ENCODE measurements at places on chromosomes 6 and 20.

GRCh38 chr6:3294921-3295871, 36.4 kb downstream of the PSMG4 start:
- DNase-seq, result peak; percentile 99

DNA sequence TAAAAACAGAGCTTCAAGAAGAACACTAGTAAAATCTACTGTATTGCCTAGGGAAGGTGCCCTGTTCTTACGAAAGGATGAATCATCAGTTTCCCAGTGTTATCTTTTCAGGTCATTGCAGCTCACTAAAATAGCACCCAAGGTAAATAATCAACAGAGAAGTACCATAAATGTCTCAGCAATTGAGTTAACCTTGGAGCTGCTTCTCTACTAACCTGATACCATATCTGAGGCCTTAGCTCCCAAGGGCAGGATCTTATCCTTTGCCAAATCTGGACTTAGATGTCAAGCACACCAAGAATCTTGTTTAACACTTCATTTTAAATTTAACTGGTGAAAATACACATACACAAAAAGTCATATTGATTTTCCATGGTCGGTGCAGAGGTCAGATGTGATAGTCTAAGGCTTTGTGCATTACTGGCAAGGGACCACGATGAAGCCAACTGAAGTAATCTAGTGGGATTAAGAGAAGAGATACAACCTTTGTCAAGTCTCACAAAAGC, 81.5 kb downstream of the EDN1 start:
- no peak for DNase-seq

GRCh38 chr20:32365564-32365963, 7.4 kb downstream of the ASXL1 start:
- no peak for DNase-seq

GRCh38 chr6:12798326-12798725, 81.8 kb downstream of the PHACTR1 start:
- DNase-seq, result no peak

DNA sequence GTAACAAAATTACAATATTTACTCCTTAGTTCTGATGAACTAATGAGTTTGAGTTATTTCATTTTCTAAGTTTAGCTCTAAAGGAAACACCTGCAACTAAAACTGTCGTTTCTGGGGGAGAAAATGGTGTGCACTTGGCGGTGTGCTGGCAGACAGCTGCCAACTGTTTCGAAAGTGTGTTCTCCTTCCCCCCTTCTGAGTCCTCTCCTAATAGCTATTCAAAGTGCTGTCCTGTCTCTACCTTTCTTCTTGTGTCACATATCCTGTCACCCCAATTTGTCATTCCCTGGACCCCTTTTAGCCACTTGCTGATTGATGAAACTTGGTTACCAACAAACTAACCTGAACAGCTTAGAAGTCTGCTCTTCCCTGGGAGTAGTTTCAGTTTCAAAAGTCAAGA, 4.9 kb upstream of the UBE2J1 start:
- DNase-seq, result no peak

GRCh38 chr6:149007846-149008245, 261.0 kb downstream of the UST start:
- no peak for DNase-seq

DNA sequence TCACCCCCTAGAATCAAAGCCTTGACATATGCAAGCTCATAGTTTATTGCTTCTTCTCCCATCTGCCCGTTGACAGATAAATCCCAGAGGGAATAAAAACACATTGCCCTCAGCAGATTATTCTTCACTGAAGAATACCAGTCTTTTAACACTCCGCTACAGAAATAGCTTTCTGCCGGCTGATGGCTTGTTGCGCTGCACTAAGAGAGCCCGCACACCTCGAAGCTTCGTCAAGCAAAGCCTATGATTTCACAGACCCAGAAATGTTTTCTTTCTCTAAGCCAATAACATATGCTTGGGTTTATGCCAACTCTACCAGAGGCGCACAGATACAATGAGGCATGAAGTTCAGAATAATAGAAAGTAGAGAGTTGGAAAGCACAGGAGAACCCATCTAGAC, 208.9 kb upstream of the FOXQ1 start:
- peak; percentile 38 for DNase-seq

DNA sequence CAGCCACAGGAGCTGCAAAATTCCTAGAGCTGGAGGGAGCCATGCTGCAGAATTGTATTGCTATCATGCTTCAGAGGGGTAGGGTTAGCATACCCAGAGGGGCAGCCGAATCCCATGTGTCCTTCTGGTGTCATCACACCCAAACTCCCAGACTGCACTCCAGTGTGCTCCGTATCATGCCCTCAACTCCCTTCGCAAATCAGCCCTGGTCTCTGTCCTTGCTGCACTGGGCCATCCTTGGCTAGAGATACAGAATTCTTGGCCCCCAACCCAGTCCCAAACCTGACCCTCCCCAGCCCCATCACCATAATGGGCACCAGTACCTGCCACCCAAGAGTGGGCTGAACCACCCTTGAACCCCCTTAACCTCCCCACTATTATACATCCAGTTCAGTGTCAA, 138.3 kb downstream of the ANKRD60 start:
- no peak for DNase-seq

- peak; percentile 35 for DNase-seq
Measured at GRCh38 chr6:117951783-117952182, 44.7 kb downstream of the SLC35F1 start.

GRCh38 chr6:129490521-129491255, 219.3 kb downstream of the ARHGAP18 start:
- no peak for DNase-seq

- no peak for DNase-seq
Measured at GRCh38 chr6:74250161-74250818, 554.3 kb downstream of the CD109 start.

DNA sequence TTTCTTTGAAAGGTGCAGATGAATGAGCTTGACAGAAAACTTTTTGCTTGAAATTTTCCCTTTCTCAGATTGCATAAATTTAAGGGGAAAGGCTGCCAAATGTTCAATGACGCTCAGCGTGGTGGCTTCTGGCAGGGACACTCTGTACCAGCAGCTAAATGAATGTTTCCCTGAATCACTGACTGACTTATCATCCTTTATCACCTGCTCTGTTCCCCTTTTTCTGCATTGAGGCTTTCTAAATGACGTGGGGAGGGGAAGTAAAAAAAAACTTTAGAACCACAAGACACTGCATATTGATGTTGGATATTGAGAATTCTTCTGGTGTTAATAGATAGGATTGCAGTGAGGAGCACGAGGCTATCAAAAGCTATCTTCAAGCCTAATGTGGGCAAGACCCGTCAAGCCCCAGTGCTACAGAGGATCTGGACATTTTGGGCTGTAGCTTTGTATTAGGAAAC, 46.9 kb upstream of the ENPP5 start:
- DNase-seq, result no peak

GRCh38 chr6:64046746-64047208, 411.2 kb downstream of the PHF3 start:
- no peak for DNase-seq

DNA sequence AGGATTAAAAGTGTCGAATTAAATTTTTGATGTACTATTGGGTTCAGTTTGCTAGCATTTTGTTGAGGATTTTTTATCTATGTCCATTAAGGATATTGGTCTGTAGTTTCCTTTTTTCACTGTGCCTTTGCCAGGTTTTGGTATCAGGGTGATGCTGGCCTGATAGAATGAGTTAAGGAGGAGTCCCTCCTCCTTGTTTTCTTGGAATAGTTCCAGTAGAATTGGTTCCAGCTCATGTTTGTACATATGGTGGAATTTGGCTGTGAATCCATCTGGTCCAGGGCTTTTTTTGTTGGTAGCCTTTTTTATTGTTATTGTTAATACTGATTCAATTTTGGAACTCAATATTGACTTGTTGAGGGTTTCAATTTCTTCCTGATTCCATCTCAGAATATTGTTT, 141.8 kb downstream of the SIM1 start:
- no peak for DNase-seq

DNA sequence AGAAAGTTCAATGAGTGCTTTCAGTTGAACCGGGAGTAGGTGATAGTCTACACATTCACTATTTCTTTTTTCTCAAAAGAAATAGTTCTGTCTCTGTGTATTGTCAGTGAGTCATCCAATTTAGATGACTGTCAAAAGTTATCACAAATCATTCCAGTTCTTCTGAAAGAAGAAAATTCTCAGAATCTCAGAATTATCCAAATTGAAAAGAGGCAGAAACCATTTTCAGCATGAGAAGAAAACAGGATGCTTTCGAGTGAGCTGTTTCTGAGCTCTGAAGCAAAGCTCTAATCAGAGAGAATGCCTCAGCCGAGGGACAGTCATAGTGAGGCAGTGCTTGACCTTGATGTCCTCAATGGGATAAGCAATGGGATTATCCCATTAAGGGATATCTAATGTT, 97.9 kb downstream of the HUS1B start:
- DNase-seq, result no peak

- no peak for DNase-seq
Measured at GRCh38 chr6:122285292-122285913, 114.0 kb upstream of the HSF2 start.

DNA sequence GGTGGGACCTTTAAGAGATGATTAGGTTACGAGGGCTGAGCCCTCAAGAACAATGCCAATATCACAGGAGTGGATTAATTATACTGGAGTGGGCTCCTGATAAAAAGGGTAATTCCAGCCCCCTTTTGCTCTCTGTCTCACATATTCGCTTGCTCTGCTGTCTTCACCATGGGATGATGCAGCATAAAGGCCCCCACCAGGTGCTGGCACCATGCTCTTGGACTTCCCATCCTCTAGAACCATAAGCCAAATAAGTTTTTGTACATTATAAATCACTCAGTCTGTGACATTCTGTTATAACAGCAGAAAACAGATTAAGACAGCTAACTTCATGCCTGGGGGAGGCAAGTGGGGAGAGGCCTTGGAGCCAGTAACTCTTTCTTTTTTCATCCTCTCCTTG, 9.8 kb upstream of the SNRPB start:
- no peak for DNase-seq

DNA sequence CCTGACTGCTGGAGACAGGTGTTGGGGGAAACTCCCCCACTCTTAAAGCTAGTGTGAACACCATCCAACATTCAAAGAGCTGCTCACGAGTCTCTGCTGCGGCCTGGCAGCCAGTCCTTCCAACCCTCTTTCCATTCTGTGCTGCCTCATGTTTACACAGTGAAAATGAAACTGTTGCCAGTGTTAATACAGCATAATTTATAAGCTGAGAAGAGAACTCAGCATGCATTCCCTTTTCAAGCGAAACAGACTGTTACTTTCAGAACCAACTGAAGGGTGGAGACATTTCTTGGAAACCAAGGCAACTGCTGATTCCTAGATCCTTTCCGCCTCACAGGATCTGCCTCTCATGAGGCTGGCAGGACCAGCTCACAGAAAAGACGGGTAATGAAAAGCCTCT, 533.8 kb upstream of the ID4 start:
- no peak for DNase-seq

DNA sequence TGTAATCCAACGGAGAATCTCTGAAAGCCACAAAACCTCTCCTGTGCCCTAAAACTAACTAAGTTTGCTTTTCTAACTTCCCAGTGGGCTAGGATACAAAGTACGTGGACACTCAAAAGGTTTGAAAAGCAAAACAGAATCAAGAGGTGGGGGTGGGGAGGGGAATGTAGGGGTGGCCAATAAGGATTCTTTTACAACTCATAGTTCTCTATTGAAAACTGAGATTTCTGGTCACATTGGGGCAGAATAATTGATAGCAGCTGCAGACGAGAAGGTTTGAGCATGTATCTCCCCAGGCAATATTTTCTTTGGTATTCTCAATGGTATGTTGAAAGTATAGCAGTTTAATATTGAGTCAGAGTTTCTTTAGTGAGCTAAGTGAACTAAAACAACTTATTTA, 376.7 kb upstream of the CITED2 start:
- DNase-seq, result no peak

DNA sequence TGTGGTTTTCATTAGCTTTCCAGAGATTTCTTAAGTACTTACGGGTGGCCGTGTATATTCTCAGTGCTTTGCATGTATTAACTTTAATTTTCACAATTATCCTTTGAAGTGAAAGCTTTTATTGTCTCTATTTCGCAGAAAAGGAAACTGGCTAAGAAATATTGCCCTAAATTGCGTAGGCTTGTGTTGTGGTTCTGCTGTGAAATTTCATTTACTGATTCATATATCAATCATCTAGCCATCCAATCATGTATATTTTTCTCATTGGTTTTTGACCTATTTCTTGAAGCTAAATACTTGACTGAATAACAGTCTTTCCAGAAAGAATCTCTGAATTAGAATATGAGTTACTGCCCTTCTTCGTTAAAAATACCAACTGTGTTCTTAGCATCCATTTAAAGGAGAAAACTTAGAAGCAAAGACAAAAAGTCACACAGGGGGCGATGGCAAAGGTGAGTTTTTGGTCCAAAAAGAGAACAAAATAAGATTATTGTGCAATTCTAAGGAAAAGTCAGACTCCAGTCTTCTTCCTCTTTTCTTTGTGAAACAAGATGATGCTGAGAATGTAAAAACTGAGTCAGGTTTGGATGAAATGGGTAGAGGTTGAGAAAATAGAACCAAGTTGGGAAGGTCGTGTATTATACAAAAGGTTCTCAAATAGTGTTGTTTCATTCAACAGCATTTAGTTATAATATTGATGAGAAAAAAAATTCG, 1.4 kb downstream of the CYB5R4 start:
- DNase-seq, result no peak

DNA sequence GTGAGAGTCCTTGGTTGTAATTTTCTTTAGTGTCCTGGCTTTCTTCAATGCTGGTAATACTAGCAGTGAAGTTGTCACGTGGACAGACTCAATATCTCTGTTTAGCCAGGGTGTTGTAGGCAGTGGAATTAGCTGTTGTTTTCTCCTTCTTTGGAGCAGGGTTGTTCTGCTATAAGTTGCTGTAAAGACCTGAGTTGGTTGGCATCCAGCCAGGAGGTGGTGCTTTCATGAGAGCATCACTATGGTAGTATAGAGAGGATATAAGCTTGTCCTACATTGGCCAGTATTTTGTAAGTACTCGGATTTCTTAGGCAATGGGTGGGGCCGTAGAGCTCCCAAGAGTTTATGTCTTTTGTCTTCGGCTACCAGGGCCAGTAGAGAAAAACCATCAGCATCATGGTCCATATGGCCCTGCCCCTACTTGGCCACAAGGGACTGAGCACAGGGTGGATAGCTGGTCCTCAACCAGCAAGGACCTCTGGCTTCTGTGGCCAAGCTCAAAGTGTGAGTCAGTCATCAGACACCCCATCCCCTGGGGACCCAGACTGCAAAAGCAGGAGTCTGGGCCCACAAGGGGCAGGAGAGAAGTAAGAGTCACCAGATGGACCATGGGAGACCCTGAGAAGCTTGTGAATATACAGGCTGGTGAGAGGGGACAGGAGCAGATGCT, 127.9 kb upstream of the NXT1 start:
- no peak for DNase-seq

GRCh38 chr6:3319610-3320200, 61.0 kb downstream of the PSMG4 start:
- no peak for DNase-seq

DNA sequence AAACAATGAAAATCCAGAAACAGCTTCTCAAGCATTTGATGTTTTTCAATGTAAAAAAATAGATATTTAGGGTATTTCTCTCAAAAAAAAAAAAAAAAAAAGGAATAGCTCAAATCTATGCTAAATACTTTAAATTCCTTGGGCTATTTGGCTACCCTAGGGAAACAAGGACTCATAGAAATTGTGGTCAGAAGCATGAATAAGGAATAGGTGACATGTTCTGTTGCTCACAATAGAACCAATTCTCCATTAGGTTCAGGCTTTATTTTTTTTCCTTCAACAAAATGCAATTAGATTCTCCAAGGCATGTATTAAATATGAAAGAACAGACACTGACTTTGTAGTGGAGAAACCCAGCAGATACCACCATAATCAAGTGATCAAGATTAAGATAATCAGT, 904.3 kb upstream of the FLRT3 start:
- DNase-seq, result no peak

Measured in WERI-Rb-1 (cell line).